ENCODE measurements at places on chromosomes 7 and 10.

DNA sequence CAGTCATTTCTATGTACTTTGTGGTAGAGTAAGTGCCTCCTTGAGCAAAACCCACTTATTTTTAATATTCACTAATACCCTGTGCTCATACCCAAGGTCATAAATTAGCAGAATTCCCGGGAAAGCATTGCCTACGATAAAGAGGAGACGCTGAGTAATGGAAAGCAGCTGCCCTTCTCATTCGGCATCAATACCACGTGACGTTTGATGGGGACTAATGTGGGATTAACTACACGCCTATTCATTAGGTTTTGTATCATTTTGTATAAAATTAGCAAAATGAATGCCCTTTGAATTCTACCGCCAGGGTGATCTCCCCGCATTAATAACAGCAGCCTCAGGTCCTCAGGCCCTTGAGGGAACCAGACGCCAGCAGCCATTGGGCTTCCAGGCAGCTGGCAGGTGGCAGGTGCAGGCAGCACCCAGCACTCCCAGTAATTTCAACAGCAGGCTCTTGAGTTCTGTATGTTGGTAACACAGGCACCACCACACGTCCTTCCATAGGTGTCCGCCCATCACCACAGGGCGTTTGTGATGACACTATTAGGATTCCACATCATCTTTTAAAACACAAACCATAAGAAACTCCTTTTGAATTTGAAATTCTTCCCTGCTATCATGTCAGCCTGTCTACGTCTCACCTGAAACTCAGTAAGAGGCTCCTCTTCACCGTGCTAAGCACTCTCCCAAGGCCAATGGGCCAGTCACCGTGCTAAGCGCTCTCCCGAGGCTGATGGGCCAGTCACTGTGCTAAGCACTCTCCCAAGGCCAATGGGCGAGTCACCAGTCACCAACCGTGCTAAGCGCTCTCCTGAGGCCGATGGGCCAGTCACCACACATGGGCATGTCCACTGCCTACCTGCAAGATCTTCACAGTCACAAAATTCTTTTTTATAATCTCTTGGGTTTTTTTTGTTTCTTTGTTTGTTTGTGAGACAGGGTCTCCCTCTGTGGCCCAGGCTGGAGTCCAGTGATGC lies 509.4 kb downstream of the PTPRN2 start:
- DNase-seq = no peak

- no peak for DNase-seq
Measured at GRCh38 chr10:45453639-45454255, 79.7 kb downstream of the ALOX5 start.

DNA sequence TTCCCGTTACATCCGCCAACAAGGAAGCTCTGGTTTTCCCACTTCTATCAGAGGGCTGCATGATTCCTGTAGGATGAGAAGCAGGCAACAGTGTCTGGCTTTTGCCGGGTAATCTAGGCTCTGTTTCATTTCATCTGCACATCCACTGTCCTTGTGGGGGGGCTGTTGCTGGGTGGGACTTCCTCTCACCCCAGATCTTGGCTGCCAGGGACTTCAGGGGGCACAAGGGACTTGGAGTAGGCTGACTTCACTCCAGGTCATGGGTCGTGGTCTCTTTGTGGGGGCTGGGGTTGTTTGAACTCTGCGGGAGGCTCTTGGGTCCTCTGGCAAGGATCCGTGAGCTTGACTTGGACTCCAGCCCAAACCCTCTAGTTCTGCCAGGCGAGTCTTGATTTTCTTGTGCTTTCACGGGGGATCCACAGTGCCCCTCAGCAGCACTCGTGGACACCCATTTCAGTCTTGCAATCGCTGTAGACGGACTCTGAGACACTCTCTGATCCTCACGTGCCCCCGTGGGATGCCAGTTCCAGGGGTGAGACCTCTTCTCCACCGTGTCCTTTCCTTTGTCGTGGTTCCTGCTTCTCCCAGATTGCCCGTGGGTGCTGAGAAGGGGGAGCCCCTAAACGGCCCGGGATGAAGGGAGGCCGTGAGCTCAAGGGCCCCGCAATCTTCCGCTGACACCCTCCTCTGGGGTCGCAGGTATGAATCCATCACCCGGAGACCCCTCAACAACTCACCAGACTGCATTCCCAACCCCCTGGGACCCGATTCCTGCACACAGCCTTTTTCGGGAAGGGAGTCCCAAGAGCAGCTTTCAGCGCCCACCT lies 21.4 kb upstream of the ZNF273 start:
- DNase-seq = peak; percentile 13

DNA sequence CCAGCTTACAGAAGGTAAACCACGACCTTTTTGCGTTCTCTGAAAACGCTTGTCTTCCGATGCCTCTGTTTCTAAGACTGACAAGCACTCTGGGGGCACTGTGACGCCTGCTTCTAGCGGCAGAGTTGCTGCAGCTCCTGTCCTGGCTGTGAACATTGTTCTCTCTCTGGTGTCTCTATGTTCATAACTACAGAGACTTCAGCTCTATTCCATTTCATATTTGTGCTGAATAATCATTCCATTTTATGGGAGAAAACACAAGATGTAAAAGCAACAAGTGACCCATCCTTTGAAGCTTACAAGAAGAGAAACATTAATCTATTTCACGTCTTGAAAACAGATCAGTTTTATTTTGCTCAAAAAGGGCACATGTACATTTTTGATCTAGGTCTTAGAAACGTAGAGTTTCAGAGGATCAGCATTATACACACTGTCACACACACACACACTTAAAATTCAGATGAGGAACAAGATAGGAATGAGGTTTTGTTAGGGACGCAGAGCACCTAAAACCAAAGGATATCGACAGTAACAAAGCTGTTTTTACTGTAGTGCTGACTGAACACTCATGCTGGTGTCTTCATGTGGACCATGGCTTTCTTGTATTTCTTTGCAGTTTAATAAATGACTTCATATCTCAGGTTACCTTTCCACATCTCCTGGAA lies 3.0 kb downstream of the IKZF1 start:
- no peak for DNase-seq

DNA sequence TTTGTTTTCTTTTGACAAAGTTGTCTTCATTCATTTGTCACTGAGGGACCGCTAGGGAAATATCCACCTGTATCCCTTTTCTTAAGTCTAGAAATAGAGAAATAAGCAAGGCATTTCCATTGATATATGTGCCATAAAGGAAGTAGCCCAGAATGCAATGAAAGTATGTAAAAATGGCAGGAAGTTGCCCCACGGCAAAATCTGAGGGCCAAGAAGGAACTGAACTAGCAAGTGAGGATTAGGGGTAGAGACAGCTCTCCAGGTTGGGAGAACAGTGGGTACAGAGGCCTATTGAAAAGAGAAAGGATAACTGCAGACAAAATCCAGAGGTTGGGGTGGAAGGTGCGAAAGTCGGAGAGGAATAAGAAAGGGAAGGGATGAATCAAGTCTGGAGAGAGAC lies 56.6 kb upstream of the TOMM7 start:
- no peak for DNase-seq

GRCh38 chr10:86728056-86728455 lies 28.4 kb upstream of the BMPR1A start:
- no peak for DNase-seq

DNA sequence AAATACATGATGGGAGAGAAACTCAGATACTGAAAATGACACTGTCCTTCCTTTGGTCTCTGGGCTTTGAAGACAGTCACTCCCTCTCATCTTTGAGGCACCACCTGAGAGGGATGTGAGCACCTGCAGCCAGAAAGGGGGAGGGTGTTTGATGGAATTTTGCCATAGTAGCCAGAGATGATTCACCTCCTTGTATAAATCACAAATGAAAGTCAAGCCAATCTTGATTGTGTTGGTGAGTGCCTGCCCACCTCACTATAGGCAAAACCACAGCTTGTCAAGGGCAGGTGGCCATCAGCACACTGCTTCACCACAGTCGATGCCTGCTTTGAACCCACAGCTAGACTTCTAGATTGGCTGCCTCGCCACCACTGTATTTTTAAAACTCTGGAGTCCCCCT lies 48.2 kb downstream of the PON1 start:
- DNase-seq = no peak

DNA sequence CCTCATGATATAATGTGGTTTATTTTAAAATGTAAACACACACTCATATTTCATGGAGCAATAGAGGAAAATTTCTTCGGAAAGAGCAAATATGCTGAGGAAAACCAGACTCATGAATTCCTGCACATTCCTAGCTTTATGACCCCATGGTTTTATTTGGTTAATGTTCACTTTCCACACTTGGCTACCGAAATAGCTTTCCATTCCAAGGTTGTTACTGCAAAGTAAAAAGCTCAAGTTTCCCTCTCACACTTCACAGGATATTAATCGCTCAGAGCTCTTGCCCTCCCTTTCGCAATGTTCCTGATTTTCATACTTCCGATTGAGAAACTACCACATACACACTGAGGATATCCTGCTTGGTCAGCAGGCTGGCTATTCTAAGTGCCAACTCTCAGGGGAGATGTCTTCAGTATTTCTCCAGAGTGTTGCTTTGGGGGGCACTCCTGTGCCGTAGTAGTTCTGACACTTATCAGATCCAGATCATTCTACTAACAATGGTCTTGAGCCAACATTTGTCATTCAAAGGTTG lies 77.5 kb upstream of the STEAP1B start:
- no peak for DNase-seq

DNA sequence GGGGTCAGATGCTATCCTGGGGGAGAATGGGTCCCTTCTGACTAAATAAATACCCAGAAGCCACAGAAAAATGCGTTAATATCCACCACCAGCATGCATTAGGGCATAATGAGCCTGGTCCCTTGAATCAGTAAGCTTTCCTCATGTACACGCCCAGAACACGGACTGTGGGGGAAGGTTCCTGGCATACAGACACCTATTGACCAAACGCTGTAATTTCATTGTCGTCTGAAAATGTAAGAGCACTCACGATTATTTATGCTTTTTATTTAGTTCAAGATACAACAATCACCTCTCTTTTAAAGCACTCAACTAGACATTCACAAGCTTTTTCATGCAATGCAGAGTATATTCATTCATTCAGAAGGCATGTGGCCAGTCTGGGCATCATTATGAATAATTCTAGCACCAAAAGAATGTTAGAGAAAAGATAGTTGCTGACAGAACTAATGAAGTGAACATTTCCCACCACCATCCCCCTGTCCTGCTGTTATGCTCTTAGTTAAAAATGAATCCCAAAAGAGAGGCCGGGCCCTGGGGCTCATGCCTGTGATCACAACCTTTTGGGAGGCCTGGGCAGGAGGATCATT lies 101.0 kb downstream of the SVIL start:
- DNase-seq = no peak

GRCh38 chr10:117198088-117198487 lies 799 bp downstream of the KCNK18 start:
- DNase-seq = no peak

- no peak for DNase-seq
Measured at GRCh38 chr10:133087679-133088178, at the start of gene ADGRA1. Gene ADGRA1 (plus strand): TSS chr10:133087924. CDS start chr10:133088910, 986 bp downstream.

DNA sequence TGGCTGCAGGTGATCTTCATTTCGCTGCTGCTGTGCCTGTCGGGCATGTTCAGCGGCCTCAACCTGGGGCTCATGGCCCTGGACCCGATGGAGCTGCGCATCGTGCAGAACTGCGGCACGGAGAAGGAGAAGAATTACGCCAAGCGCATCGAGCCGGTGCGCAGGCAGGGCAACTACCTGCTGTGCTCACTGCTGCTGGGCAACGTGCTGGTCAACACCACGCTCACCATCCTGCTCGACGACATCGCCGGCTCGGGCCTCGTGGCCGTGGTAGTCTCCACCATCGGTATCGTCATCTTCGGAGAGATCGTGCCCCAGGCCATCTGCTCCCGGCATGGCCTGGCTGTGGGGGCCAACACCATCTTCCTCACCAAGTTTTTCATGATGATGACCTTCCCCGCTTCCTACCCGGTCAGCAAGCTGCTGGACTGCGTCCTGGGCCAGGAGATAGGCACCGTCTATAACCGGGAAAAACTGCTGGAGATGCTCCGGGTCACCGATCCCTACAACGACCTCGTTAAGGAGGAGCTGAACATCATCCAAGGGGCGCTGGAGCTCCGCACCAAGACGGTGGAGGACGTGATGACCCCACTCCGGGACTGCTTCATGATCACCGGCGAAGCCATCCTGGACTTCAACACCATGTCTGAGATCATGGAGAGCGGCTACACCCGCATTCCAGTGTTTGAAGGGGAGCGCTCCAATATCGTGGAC lies 1.3 kb downstream of the CNNM2 start:
- DNase-seq = no peak

DNA sequence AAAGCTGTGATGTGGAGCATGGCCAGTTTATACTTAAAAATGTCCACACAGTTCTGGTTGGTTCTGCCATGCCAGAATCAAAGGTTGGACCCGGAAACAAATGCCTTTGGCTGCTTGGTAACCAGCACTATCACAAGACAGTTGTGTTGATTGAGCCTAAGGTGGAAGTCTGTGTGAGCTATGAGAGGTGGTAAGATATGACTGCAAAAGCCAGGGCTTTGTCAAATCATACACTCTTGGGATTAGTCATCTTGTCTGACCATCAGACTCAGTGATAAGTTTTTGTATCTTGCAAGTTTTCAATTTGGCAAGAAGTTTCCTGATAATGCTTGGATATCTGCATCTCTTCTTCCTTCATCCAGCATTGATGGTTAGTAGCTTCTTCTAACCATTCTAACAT lies 35.5 kb downstream of the GPR141 start:
- DNase-seq = no peak

DNA sequence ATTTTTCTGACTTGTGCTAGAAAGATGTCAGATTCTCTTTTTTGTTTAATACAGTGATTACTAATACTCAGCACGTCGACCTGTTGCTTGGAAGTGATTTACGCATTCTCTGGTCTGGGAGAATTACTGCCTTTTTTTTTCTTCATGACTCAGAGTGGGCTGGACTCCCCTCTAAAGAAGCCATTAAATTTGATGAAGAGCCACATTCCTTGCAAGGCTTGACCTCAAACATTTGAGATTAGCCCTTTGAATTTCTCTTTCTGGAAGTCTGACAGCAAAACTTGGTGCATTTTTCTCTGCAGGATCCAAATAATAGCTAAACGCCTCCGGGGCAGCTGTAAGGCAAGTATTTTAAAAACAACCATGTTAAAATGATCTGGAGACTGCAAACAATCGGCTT lies 171.6 kb downstream of the GALNT17 start:
- DNase-seq = no peak

DNA sequence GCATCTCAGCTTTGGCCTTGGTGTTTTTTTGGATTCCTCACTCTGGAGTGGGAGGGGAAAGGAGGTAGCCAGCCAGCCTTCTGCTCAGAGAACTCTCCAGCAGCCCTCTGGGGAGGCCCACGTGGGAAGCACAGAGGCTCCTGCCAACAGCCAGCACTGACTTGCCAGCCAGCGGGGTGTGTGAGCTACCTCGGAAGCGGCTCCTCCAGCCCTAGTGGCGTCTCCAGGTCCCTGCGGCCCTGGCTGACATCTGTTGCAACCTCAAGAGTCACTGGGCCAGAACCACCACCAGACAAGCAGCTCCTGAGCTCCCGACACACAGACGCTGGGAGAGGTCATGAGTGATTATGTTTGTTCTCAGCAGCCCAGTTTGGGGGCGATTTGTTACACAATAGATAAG lies 180.2 kb upstream of the FZD8 start:
- DNase-seq = no peak

- DNase-seq = no peak
Measured at GRCh38 chr7:132345030-132345429, 231.2 kb downstream of the PLXNA4 start.

Measured in D721Med (cell line).